ENCODE measurements at places on chromosomes 6 and 20.

GRCh38 chr6:35850208-35850607 lies 45.1 kb downstream of the LHFPL5 start:
- no peak for DNase-seq

DNA sequence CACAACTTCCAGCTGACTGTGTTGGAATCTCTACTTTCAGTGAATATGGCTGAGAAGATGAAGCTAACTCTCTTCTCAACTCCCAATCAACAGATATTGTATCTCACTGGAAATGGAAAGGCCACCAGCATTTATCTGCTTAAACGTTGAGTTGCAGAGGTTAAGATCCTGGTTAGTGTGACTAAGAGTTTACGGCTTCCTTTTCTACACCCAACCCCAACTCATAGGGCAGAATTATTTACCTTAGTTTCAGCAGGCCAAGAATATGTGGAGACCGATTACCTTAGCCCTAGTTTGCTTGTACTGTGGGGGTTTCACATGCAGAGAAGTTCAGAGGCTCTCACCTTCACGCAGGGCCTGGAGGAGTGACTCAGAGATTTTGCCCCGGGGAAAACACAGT lies 1026.6 kb downstream of the EYS start:
- no peak for DNase-seq

GRCh38 chr6:113642714-113643406 lies 214.3 kb upstream of the MARCKS start:
- no peak for DNase-seq

- no peak for DNase-seq
These were observed 12.9 kb downstream of the COX7A2 start for GRCh38 chr6:75230484-75231325.

- DNase-seq = no peak
These were observed 114.8 kb upstream of the CD93 start for GRCh38 chr20:23200914-23201313.

DNA sequence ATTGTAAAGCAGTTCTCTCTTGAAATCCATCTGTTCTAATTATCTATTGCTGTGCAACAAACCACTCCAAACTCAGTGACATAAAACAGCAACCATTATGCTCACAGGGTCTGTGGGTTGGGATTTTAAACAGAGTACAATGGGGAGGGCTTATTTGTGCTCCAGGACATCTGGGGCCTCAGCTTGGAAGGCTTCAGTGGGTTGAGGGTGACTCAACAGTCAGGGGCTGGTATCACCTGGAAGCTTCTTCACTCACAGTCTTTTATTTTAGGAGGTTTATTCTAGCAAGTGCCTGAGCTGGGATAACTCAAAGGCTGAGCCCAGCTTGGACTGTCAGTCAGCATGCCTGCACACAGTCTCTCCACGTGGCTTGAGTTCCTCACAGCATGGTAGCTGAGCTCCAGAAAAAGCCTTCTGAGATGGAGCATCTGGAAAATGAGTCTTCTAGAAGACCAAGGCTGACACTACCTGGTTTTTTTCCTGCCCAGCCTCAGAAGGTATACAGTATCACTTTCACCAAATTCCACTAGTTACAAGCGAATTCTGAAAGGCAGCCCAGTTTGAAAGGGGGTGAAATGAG lies 234.6 kb upstream of the ID4 start:
- DNase-seq = no peak

DNA sequence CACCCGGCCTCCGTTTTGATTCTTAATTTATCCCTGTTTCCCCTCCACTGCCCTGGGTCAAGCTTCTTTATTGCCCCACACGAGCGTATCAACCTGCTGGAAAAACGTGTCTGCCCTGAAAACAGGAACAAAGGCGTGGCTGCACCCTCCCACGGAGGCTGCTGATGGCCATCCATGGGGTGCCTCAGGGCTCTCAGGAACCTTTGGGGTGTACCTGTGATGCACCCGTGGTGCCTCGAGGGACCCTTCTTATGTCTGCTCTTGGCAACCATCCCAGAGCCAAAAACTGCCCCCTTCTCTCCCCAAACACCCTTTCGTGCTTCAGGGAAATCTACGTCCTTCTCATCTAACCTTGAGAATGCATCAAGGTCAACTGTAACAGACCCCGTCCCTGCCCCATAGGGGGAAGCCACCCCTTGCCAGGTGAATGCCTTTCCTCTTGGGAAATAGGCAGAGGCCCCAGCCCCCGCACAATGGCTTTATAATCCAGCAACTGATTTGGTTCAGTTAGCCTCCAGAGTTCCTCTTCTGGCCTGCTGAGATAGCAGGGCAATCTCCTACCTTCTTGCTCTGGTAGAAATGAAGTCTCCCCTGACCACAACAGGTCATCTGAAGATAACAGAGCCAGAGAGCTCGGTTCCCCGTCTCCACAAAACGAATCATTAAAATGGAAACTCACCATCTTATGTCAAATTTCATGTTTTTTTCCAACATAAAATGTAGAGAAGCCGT lies 29.4 kb downstream of the PSMG4 start:
- DNase-seq = no peak

GRCh38 chr6:51396583-51396982 lies 577.9 kb downstream of the TFAP2B start:
- DNase-seq = no peak

DNA sequence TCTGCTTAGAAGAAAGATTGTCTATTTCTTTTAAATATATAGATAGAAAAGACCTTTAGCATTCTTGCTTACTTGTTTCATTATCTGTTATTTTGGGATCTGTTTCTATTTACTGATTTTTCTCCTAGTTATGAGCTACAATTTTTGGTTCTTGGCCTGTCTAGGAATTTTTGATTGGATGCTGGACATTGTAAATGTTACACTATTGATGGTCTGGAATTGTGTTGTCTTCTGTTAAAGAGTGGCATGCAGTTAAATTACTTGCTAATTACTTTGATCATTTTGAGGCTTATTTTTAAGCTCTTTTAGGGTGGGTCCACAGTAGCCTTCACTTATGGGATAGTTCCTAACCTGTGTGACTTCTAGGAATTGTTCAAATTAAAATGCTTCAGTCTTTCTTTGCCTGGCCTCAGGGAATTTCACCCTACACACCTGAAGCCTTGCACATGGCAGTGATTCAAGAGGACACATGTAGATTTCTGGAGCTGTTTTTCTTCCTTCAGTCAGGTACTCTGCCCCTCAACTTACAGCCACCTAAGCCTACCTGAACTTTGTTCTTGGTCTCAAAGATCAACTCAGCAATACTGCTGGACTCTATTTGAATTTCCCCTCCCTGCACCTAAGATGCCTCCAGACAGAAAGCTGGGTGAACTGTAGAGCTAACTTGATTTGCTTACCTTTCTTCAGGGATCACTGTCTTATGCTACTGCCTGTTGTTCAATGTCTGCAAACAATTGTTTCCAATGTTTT lies 66.2 kb upstream of the NNAT start:
- no peak for DNase-seq

DNA sequence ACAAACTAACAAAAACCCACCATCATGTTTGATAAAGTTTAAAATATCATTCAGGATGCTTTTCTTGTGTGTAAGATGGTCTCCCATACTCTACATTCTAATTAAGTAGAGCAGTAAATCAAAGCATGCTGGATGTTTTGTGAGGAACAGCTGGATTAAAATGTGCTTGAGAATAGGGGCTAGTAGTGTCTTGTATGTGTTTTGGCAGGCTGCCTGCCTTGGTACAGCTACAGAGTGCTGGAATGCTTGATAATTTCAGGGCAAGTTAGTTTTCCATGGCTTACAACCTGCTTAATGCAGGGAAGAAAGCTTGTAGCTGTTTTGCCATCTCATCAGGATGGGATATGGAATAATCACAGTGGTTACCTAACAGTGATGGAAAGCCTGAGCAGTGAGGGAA lies 636.6 kb upstream of the MMS22L start:
- peak; percentile 1 for DNase-seq

Data from renal cortex interstitium (tissue), 15 donors.